ENCODE measurements at places on chromosomes 4 and X.

- no peak for DNase-seq
These were observed 43.5 kb downstream of the UBE2K start for GRCh38 chr4:39741401-39741800.

DNA sequence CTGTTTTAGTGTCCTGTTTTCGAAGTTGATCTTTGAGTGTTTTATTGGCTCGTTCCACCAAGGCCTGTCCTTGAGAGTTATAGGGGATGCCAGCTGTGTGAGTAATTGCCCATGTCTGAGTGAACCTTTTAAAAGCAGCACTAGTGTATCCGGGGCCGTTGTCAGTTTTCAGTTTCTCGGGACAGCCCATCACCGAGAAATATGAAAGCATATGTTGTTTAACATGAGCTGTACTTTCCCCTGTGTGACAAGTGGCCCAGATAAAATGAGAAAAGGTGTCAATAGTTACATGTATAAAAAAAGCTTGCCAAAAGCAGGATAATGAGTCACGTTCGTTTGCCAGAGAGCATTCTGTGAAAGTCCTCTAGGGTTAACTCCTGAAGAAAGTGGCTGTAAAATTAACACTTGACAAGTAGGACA is 48.6 kb upstream of the RASSF6 start:
- no peak for DNase-seq

DNA sequence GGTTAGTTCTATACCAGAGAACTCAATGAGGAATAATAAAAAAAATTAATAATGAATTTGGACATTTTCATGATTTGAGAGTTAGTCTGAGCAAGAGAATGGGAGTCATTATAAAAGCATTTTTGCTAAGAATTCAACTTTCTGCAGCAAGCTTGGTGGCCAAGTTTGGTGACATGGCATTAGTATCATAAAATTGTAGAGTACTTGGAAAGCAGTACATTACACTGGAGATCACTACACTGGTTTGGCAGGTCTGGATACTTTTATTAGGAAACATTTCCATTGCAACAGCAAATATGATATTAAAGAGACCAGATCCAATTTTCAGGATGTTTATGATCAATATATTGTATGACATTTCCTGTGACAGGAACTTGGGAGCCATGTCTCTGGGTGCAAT is 249.1 kb upstream of the INTU start:
- DNase-seq: no peak

GRCh38 chr4:10460313-10461047 is 3.3 kb upstream of the ZNF518B start:
- no peak for DNase-seq
